ENCODE measurements at places on chromosomes 12 and 14. TPM values are rescaled to one million over a fixed set of nuclear protein-coding genes. Genes with fewer than 3 reads are reported as not detected.

Gene MANSC4
- not detected for total RNA-seq

GRCh38 chr14:46381674-46382073 is 269.9 kb downstream of the RPL10L start:
- H3K36me3 ChIP-seq = no peaks in the 10 kb centered on the region
- H3K27ac ChIP-seq = no peak overlapping the region
- H3K27me3 ChIP-seq = no peaks in the 10 kb centered on the region
- no peak for DNase-seq
- H3K4me3 ChIP-seq = no peak overlapping the region

DNA sequence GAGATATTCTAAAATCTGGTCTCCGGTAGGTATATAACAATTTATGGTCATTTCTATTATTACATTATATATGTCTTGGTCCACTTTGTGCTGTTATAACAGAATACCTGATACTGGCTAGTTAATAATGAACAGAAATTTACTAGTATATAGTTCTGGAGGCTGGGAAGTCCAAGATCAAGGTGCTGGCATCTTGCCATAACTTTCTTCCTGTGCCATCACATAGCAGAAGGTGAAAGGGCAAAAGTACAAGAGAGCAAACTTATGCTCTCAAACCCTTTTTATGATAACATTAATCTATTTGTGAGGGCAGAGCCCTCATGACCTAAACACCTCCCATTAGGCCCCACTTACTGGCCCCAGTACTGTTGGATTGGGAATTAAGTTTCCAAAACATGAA is 17.9 kb upstream of the BATF start:
- DNase-seq = no peak
- H3K4me1 ChIP-seq = no peaks in the 10 kb centered on the region
- H3K27me3 ChIP-seq = no peaks in the 10 kb centered on the region
- no peak overlapping the region for H3K4me3 ChIP-seq

- H3K4me3 ChIP-seq = peak within 1 kb of the TSS; percentile 95
- peak within 1 kb of the TSS; percentile 76 for H3K27ac ChIP-seq
- peaks cover 79% of the 10 kb centered on the region for H3K36me3 ChIP-seq
- peak; percentile 98 for DNase-seq
- no peaks in the 10 kb centered on the region for H3K27me3 ChIP-seq
Measured at GRCh38 chr12:12891080-12891880, at the start of gene GPRC5A. TSS of gene GPRC5A (plus strand) at chr12:12891562. CDS start at chr12:12908250, 16,688 bp downstream.

Gene PTCSC3
- total RNA-seq = not detected

Gene FOXA1
- 131 TPM for total RNA-seq

- no peaks in the 10 kb centered on the region for H3K27me3 ChIP-seq
- H3K4me3 ChIP-seq = no peak overlapping the region
- no peaks in the 10 kb centered on the region for H3K36me3 ChIP-seq
- H3K4me1 ChIP-seq = no peaks in the 10 kb centered on the region
- DNase-seq = no peak
Measured at GRCh38 chr12:86772696-86773095, 516.5 kb upstream of the MGAT4C start.

DNA sequence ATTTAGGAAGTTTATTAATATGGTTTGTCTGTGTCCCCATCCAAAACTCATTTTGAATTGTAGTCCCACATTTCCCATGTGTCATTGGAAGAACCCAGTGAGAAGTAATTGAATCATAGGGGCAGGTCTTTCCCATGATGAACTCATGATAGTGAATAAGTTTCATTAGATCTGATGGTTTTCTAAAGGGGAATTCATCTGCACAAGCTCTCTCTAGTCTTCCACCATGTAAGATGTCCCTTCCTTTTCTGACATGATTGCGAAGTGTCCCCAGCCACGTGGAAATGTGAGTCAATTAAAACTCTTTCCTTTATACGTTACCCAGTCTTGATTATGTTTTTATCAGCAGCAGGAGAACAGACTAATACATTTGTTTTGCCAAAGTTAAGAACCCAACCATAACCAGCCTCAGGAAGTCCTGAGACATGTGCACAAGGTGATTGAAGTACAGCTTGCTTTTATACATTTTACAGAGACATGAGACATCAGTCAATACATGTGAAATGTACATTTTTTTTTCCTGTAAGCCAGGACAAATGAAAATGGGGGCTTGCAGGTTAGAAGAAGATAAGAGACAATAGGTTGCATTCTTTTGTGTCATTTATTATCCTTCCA is 1136.7 kb downstream of the TMEM121 start:
- H3K27me3 ChIP-seq = peaks cover 8% of the 10 kb centered on the region
- no peaks in the 10 kb centered on the region for H3K4me1 ChIP-seq
- H3K27ac ChIP-seq = no peak overlapping the region
- DNase-seq = no peak
- no peak overlapping the region for H3K4me3 ChIP-seq

Gene COL2A1
- total RNA-seq = not detected

GRCh38 chr12:56202838-56203237 is 13.6 kb upstream of the SMARCC2 start:
- no peak overlapping the region for H3K27ac ChIP-seq
- H3K4me1 ChIP-seq = no peaks in the 10 kb centered on the region
- no peaks in the 10 kb centered on the region for H3K27me3 ChIP-seq
- H3K36me3 ChIP-seq = peaks cover 16% of the 10 kb centered on the region
- DNase-seq = no peak
- H3K4me3 ChIP-seq = no peak overlapping the region

DNA sequence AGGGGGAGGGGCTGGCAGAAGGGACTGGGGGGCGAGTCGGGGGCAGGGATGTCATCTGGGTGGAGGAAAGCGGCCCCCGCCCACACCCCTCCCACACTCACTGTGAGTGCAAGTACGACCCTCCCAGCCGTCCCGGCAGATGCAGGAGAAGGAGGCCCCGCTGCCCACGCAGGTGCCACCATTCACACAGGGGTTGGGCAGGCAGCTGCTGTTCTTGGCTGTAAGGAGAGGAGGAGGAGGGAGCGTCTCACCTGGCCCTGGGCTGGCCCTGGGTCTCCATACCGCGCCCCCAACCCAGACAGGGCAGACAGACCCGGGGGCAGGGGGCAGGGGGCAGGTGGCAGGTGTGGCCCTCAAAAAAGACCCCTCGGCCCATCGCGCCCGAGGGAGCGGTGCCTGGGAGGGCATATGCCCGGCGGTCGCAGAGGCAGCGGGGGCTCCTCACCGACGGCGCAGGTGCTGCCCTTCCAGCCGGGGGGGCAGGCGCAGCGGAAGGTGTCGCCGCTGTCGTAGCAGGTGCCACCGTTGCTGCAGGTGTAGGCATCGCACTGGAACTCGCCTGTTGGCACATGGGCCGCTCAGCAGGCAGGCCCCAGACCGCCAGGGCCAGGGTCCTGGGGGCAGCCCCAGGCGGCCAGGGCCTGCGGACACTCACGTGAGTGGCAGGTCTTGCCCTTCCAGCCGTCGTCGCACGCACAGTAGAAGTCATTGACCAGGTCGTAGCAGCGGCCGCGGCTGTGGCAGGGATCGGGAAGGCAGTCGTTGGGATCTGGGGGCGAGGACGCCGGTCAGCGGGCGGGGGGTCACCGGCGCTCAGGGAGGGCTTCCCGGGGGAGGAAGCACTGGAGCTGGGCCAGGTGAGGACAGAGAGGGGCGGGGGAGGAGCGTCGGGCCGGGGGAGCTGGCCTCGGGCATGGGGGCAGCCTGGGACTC is 20.6 kb downstream of the JAG2 start:
- H3K36me3 ChIP-seq = peaks cover 11% of the 10 kb centered on the region
- H3K4me3 ChIP-seq = no peak overlapping the region
- no peaks in the 10 kb centered on the region for H3K4me1 ChIP-seq
- H3K27ac ChIP-seq = no peak overlapping the region
- H3K27me3 ChIP-seq = no peaks in the 10 kb centered on the region

DNA sequence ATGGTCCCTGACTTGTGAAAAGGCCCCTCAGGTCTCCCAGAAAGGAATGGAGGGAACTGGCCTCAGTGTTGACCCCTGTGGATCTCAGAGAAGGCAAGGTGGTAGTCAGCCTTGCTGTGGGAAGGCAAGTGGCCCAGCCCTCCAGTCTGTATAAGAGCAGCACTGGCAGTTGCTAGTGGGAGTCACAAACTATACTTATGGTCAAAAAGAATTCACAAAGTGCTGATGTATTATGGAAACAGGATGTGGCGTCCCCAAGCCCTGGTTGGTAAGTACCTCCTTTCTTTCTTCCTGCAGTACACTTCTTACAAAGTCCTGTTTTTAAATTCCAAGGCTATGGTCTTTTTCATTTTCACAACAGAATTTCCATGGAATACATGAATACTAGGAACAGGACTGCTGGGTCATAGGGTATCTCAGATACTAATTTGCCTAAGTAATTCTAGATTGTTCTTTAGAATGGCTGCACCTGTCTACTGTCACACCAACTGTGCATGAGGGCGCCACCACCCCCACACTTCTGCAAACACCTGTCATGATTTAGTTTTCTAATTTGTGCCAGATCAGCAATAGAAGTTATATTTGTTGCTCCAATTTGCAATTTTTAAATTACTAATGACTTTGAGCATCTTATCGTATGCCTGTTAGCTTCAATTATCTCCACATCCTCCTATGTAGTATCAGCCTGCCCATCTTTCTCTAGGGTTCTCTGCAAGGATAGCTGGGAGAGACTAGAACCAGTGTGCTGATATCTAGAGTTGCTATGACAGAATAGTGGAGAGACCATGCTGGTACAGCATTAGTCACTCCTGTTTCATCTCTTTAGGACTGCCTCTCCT is 40.7 kb upstream of the TMEM263 start:
- no peak for DNase-seq
- H3K27me3 ChIP-seq = no peaks in the 10 kb centered on the region
- H3K4me3 ChIP-seq = no peak overlapping the region
- H3K27ac ChIP-seq = no peak overlapping the region
- peaks cover 6% of the 10 kb centered on the region for H3K4me1 ChIP-seq

DNA sequence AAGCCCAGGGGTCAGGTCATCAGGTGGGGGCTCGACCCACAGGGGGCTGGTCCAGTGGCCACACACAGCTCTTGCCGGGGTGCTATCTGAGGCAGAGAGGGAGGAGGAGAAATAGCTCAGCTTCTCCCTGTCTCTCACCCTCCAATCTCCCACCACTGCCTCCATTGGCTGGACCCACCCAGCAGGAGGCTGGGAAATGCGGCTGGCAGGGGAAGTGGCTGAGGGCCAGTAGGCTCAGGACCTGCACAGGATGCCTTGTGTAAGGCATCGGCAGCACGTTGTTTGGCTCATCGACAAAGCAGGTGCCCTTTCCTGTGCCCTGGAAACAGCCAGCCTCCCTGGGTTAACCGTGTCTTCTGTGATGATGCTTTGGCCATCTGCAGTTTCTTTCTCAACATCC is 58.8 kb upstream of the SLC24A4 start:
- H3K4me3 ChIP-seq = no peak overlapping the region
- no peak overlapping the region for H3K27ac ChIP-seq
- H3K36me3 ChIP-seq = no peaks in the 10 kb centered on the region
- peaks cover 71% of the 10 kb centered on the region for H3K27me3 ChIP-seq

Gene AEBP2
- total RNA-seq = 57.9 TPM

- no peak overlapping the region for H3K27ac ChIP-seq
- no peak overlapping the region for H3K4me3 ChIP-seq
- H3K27me3 ChIP-seq = no peaks in the 10 kb centered on the region
- DNase-seq = no peak
Measured at GRCh38 chr12:40551466-40551865, 140.8 kb upstream of the CNTN1 start.

- no peaks in the 10 kb centered on the region for H3K4me1 ChIP-seq
- H3K36me3 ChIP-seq = no peaks in the 10 kb centered on the region
- no peak overlapping the region for H3K27ac ChIP-seq
- no peak for DNase-seq
Measured at GRCh38 chr12:128021561-128021960, 245.4 kb upstream of the TMEM132C start.

DNA sequence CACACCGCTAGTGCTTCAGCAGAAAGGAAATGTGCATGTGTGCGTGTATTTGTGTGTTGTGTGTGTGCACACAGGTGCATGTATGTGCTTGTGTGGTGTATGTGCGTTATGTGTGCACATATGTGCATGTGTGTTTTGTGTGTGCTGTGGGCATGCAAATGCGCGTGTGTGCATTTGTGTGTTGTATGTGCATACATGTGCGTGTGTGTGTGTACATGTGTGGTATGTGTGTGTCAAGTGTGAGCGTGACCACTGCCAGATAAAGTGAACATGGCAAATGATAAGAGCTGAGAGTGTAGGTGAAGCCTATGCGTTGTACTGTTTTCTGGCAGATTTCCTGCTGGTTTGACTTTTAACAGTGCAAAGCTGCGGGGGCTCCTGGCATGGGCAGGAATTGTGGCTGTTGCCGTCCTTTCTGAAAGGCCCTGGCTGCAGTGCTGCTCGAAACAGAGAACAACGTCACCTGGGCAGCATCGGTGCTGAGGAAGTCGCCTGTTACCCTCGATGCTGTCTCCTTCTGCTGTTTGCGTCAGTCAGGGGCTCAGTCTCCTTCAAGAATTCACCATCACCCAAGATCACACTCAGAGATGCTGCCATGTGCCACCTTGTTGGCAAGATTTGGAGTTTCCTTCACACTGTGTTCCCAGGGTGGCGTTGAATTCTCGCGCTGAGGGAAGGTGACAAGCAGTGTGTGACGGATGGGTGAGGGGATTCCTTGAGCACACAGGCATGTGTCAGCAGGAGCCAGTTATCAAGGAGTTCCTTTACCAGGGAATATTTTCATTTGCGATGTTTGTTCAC is 56.1 kb downstream of the ADGRD1 start:
- no peaks in the 10 kb centered on the region for H3K36me3 ChIP-seq
- no peak overlapping the region for H3K4me3 ChIP-seq
- H3K27ac ChIP-seq = no peak overlapping the region

DNA sequence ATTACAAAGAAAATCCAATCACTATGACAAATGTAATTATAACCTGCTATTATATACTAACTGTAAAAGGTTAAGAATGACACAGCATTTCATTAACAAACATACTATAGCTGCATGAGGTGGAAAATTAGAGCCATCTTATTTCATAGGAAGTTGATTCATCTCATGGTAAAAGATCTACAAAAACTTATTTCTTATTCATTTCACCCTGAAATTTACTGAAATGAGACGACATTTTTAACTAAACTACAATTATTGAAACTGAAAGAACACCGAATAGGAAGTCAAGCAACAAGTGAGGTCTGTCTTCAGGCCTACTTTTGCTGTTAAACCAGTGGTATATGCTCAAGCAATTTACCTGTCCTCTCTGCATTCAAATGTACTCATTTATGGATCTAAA is 87.2 kb downstream of the CEP83 start:
- no peak for DNase-seq
- no peak overlapping the region for H3K4me3 ChIP-seq
- H3K27me3 ChIP-seq = no peaks in the 10 kb centered on the region
- no peak overlapping the region for H3K27ac ChIP-seq
- H3K36me3 ChIP-seq = no peaks in the 10 kb centered on the region

Measured in Calu3 (cell line).